ENCODE measurements at places on chromosomes 1 and 21.

GRCh38 chr1:65175171-65176055 is 27.4 kb downstream of the AK4 start:
- no peak for DNase-seq

- no peak for DNase-seq
These were observed at the start of gene CYYR1 for GRCh38 chr21:26572702-26573381. Gene CYYR1, minus strand, starts transcription at chr21:26573286. Its CDS starts 346 bp downstream, at chr21:26572940.

DNA sequence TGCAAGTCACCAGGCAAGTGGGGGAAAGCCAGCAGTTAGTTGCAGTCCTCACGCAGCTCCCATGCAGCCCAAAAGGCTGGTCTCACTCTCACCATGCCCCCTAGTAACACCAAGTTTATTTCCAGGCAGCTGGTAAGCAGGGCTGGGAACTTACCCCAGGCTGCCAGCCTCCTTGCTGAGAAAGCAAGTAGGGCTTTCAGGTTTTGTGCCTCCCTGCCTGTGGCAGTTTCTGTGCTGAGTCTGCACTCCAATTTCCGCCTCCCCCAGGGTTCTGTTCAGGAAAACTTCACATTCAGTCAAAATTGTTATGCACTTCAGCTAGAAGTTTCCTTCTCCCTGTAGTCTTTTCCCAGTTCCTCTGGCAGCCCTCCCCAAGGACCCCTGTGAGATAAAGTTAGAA is 102.0 kb upstream of the SGIP1 start:
- DNase-seq: no peak

DNA sequence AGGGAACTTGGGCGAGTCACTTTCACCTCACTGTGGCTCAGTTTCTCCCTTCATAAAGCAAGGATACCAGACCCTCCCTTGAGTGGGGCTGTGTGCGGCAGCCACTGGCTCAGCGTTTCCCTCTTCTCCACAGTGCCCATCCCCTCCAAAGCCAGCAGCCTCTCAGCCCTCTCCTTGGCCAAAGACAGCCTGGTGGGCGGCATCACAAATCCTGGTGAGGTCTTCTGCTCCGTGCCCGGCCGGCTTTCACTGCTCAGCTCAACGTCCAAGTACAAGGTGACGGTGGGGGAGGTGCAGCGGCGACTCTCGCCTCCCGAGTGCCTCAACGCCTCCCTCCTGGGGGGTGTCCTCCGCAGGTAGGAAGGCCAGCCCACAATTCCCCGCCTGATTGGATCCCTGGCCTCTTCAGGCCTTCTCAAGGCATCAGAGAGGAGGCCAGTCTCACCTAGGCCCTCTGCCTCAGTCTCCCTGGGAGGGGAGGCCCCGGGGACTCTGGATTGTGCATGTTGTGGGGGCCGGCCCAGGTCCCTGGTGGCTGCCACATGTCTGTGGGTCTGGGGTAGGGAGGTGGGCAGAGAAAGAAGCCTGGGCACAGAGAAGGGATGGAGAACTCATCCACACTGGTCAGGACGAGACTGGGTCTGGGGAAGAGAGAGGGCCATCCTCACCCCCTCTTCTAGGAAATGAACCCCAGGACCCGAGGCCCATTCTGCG is 15.2 kb downstream of the TFAP2E start:
- DNase-seq: no peak

DNA sequence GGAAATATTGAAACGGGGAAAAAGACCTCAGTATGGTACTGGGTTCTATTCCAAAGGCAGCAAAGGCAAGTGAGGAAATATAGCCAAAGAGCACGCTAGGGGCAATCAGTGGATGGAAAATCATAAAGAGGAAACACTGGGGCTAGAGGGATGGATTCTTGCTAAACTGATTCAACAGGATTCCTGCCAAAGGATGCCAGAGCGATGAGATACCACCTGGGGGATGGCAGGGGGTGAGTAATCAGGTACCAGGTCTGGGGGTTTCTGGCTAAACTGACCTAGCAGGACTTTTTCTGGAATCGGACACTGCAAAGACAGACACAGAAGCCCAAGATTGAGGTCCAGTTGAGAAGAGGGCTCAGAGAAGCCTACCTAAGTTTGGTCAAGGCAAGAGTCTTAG is 6.7 kb downstream of the CHI3L2 start:
- no peak for DNase-seq

- no peak for DNase-seq
These were observed 15.9 kb downstream of the COL8A2 start for GRCh38 chr1:36109041-36109679.

DNA sequence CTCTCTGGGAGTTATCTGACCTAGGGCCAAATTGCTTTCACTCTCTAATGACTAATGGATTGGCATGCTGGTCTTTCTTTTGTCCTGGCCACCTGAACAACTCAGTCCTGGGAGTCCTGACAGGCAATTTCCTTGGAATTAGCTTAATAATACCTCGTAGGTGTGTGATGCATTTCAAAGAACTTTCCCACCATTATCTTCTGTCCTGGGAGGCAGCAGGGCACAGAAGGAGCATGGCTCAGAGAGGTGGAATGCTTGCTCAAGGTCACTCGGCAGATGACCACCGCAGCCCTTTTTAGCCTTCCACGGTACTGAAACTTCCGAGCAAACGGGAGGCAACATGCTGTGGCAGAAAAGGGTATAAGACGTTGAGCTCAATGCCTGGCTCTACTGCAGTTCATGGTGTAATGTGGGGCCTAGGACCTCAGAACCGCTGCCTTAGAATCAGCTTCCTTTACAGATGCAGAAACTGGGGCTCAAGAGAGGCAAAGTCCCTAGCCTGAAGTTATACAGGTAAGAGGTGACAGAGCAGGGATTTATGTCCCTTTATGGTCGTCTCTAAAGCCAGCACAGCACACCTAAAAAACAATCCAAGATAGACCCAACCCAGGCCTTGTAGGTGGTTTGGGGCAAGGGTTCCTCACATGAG is 3.2 kb downstream of the ID3 start:
- DNase-seq: no peak

DNA sequence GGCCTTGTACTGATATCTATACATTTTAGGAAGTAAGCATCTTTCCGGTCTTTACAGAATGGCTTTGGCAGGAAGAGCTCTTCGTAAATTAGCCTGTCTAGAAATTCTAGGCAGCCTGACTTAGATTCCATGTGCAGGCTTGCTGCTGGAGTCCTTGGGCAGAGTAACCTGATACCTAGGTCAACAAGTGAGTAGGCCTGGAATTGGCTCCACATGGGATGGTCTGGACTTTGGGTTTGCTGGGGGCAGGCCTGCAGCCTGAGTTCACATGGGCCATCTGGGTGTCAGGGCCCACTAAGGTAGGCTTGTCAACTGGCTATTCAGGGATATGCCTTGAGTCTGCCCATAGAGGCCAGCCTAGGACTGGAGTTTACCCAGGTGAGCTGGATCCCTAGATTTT is 59.6 kb upstream of the CYYR1 start:
- DNase-seq: no peak

GRCh38 chr1:25569597-25570396 is 26.4 kb downstream of the LDLRAP1 start:
- no peak for DNase-seq

DNA sequence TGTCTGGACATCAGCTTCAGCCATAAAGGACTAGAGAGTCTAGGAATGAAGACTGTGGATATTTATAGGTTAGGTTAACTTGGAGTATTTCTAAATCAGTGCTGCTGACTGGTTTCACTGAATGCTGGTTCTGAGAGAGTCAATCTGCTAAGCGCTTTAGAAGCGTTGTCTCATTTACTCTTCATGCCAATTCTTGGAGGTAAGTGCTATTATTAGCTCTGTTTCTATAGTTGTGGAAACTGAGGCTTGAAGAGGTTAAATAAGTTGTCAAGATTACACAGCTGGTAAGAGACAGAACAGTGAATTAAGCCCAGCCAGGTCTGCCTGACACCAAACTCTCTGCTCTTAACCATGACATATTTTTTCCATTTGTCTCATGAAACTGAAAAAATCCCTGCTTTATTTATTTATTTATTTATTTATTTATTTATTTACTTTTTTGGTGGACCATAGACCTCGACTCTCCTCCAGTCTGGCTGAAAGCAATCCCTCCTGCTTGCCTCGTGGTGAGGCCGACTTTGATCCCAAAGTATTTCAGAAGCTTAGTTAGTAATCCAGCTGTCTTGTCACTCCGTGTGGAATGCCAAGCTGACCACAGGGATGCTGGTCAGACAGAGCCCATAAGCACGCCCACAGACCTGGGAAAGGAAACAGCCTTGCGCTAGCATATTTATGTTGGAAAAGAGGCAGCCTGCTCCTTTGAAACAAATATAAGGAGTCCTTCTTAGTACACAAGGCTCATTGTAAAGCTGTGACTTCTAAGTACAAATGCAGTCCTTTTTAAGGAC is 16.9 kb downstream of the NTMT2 start:
- no peak for DNase-seq

DNA sequence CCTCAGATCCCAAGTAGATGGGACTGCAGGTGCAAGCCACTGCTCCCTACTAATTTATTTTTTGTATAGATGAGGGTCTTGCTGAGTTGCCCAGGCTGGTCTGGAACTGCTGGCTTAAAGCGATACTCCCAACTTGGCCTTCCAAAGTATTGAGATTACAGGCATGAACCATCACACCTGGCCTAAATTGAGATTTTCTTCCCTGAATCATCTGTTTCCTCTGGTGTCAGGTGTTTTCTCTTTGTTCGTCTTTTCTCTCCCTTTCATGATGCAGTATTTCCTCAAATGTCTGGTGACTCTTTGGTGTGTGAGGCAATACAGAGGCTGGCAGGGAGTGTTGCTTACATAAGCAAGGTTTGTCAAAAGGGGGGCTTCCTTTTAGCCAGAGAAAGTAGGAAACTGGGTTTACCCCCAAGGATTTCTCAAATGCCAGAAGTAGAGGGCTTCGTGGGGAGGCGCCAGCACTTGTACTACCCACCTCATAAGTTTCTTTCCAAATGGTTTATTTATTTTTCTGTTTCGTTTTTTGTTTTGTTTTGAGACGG is 27.6 kb downstream of the CLDN14 start:
- no peak for DNase-seq

DNA sequence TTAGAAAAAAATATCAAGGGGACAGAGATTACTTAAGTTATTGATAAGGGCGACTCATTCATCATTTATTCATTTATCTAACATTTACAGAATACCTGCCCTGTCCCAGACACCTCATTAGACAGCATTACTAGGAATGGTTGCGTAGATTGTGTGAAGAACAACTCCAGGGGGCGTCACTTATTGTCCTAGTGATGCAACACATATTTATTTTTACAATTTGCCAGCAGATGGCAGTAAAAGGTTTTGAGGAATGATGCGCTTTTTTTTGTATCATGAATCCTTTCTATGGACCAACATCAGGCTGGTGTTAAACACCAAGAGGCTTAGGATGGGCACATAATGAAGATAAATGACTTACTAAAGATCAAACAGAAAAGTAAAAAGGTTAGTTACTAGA is 5.5 kb downstream of the NCAM2 start:
- no peak for DNase-seq

GRCh38 chr21:45406801-45407628 is 2.0 kb downstream of the COL18A1 start:
- no peak for DNase-seq

DNA sequence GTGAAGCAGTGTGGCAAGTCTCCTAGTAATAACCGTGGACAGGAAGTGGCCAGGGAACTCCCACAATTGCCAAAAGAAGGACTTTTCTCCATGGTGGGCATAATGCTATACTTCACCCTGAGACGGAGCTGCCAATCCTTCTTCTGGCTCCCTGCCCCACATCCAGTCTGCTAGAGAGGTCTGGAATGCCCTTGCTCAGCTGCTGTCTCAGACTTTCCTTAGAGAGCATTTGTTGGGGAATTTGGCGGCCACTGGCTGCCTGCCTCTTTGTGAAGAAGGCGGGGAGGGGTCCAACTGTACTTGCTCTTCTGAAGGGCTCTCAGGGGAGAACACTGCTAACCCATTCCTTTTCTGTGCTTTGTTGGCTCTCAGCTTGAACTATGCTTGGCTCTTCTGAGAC is 123.7 kb upstream of the EDN2 start:
- no peak for DNase-seq

DNA sequence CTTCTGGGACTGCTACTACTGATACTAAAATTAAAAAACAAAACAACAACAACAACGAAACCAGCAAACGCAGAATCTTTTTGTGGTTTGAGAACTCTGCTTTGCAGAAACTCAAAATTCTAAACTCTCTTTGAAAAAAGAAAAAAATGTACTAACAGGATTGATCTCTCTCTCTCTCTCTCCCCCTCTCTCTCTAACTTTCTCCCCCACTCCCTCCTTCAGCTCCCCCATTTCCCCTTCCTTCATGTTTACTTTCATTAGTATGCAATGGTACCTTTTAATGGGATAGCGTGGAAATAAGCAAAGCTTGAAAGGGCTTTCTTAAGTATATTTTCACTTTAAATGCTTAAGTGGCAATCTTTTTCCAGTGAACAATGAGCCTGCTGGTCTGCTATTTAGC is 562.6 kb upstream of the ADGRL2 start:
- DNase-seq: no peak

- no peak for DNase-seq
These were observed 21.7 kb upstream of the LAMC2 start for GRCh38 chr1:183164340-183164739.

DNA sequence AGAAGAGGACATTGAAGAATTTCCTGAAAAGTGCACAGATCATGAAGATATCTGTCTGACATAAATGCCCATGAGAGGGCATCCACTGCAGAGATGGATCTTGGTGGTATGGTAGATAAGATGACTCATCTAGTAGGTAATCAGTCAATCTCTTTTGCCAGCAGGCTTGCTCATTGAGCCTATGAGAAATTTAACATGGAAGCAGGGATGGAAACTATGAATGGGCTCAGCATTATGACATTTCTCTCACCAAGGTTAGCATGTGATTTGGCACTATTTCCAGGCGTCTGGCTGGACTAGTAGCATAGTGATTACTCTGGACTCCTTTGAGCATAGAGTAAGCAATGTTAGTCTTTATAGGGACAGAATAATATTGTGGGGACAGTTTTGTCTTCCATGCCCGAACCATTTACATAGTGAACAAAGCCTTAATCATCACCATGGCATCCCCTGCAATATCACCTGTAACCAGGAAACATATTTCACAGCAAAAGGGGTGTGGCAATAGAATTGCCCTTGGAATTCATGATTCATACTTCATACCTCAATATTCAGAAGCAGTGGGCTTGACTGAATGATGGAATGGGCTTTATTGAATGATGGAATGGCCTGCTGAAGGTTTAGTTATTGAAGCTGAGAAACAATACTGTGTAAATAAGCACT is 7.3 kb downstream of the OR2C3 start:
- DNase-seq: no peak

DNA sequence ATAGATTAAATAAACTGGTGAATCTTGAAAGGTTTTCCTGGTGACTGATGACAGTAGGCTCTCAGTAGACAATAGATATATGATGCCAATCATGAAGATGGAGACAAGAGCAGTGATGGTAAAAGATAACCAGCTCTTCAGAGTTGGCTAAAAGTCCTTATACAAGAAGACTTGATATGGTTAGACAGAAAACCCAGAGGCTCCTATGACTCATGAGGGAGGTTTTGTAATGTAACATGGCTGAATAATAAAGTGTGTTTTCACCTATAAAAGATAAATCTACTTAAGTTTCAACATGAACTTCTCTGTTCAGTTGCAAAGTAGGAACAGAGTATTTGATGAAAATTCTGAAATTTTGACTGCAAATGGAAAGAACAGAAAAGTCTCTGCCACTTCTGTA is 12.7 kb upstream of the CRNN start:
- no peak for DNase-seq

GRCh38 chr1:30169269-30169668 is 554.1 kb downstream of the MATN1 start:
- DNase-seq: no peak

GRCh38 chr1:81590171-81590570 is 210.6 kb upstream of the ADGRL2 start:
- no peak for DNase-seq

- DNase-seq: no peak
These were observed 115.8 kb upstream of the ZRANB2 start for GRCh38 chr1:71196685-71197084.
